GM23248 (cell line): ENCODE measurements at places on chromosomes 6 and 20. TPM values are rescaled to one million over a fixed set of nuclear protein-coding genes. Genes with fewer than 3 reads are reported as not detected.

The GHRH gene
- polyA plus RNA-seq, result not detected in 2 replicates

The DEFB124 gene
- polyA plus RNA-seq, result not detected in 2 replicates

The SSTR4 gene
- polyA plus RNA-seq, result not detected in 2 replicates

The TAGAP gene
- polyA plus RNA-seq, result not detected in 2 replicates

The OR11A1 gene
- not detected in 2 replicates for polyA plus RNA-seq

The MRAP2 gene
- polyA plus RNA-seq, result 0.96 and 1.1 TPM in 2 replicates

DNA sequence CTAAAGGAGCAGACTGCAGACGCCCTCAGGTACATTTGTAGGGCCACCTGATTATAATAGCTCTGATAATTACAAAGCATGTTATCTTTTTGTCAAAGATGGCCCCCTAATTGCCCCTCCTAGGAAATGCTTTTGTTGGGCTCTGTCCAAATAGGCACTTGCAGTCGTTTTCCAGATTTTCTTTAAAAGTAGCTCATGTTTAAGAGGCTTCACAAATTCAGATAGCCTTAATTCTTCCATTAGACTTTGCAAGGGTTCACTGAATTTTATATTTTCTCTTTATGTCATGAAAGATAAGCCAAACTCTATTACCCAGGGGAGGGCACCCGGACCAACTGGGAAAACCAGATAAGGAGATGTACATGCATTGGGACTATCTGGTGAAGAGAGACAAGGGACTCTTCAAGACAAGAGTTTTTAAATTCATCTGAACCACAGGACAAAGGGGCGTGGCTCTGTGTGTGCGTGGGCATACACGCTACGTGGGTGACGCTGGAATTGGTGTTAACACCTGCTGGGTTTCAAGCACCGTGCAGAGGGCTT is 95.6 kb downstream of the TOX2 start:
- no peak for DNase-seq

DNA sequence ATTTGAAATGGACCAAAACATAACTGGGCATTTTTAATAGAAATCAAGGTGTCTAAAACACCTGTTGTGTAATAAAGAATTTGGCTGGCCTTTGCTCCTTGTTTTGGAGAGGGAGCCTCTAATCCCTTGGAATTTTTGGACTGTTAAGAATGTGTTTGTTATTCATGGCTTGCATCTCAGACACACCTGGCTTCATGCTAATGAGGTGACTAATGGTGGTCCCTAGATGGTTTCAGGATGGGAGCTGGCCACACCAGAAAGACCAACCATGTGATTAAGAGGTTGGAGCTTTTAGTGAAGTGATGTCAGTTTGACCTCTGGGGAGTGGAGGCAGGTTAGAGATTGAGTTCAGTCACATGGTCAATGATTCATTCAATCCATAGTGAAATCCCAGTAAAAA is 328.4 kb downstream of the DHX35 start:
- DNase-seq, result no peak

GRCh38 chr6:144315981-144316861 is 31.1 kb downstream of the UTRN start:
- DNase-seq, result no peak

- DNase-seq, result no peak
These were observed 3.8 kb upstream of the CSNK2A1 start for GRCh38 chr20:547394-547793.

DNA sequence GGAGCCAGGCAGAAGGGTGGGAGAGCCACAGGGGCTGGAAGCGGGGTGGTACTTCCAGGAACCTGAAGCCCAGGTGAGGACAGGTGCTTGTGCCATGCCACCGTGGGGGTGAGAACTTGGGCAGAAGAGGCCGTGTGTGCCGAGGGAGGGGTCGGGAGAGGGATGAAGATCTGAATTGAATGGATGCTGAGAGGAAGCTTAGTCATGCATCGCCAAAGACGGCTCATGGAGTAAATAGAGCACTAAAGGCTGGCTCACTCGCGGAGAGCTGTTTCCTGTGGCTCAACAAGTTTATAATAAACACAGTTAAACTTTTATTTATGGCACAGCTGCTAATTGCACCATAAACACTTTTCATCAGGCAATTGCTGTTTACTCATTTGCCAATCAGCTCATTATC is 21.7 kb upstream of the MYT1 start:
- no peak for DNase-seq

GRCh38 chr20:45630371-45630770 is 713 bp downstream of the WFDC9 start:
- DNase-seq, result peak; percentile 71

GRCh38 chr6:84421031-84421430 is 193.6 kb upstream of the CEP162 start:
- no peak for DNase-seq

DNA sequence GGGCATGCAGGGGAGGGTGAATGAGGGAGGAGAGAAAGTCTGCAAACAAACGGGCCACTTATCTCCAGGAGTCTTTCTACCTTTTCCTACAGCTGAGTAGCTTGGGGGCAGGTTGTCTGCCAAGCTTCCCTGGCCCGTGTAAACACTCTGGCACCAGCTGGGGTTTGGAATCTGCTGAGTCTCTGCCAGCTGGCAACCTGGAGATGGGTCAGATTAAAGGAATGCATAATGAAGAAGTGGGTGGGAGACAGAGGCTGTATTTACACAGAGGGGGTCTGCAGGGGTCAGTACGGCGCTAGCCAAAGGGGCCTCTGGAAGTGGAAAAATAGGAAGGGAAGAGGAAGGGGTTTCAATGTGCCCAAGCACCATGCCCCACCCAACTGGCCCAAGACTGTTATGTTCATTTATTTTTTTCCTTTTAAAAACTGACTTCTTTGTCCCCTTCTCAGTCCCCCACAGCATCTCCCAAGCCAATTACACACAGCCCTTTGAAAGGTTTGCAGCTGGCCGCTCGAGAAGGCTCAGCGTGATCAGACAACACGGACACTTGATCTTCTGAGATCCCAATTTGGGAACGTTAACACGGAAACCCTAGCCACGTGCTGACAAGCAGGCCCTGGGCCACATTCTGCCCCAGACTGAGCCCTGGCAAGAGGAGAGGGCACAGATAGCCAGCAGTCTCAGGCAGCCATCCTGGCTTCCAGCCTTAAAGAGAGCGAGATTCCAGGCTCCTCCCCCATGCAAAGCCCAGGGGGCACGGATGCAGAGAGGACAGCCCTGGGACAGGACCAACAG is 25.2 kb downstream of the TRAM2 start:
- peak; percentile 86 for DNase-seq

DNA sequence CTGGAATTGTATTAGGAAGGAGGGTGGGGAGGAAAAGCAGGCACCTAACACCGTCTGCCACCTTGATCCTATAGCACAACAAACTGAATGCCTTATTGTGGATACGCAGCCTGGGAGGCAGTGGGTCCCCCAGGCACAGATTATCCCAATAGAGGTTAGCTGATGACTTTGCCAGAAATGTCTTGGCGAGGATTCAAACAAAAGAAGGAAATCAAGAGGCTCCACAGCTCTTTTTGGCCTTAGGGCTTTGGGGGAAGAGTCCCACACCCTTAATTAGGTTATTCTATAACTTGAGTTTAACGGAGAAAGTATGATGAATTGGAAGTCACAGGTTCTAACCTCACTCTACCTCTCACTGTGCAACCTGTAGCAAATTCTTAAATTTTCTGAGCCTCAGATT is 102.0 kb downstream of the MRPL14 start:
- DNase-seq, result no peak

DNA sequence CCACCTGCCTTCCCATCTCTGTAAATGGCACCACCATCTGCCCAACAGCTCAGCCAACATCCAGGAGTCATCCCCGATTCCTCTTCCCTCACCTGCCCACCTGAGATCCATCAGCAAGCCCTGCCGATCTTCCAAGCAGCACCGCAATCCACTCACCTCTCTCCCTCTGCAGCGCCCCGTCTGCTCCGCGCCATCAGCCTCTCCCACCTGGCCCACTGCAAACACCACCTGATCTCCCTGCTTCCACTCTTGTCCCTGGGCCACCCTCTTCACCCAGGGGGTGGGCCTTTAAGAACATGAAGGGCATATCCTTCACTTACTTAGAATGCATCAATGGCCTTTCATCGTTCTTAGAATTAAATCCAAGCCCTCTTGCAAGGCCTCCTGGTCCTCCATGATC is 457.3 kb upstream of the SULF2 start:
- no peak for DNase-seq

GRCh38 chr20:61445741-61446140 is 193.7 kb downstream of the CDH4 start:
- DNase-seq, result no peak

GRCh38 chr6:36821581-36822335 is 17.5 kb downstream of the CPNE5 start:
- DNase-seq, result no peak

GRCh38 chr6:3376064-3376463 is 80.8 kb downstream of the SLC22A23 start:
- no peak for DNase-seq

- peak; percentile 1 for DNase-seq
These were observed 55.0 kb upstream of the PCSK2 start for GRCh38 chr20:17171746-17172280.

DNA sequence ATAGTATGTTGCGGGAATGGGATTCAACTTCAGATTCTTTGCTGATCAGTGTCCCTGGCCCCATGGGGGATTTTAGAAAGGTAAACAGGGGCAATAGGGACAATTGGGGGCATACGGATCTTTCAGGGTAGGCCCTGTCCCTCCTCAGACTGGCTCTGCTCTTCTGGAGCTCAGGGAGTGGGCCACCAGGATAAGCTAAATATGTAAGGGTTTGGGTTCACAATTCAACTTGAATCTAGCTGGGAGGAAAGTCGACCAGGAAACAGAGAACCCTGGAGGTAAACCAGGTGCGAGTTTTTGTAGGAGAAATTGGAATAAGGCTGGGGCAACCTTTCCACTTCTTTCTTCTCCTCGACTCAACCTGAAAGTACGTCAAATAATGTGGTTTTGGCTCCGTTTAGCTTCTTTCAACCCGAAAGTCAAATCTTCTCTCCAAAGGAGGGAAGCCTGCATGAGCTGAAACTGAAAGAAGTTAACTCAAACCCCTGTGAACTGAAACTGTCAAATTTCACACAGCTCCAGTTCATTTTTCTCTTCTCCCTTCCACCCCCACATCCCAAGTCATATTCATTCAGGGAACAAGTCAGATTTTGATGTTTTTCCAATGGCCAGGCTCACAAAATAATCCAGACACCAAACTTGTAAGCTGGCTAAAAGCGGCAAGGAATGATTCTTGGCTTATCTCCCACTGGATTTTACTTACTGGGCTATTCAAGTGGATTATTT is 278.2 kb downstream of the CLIC5 start:
- no peak for DNase-seq

DNA sequence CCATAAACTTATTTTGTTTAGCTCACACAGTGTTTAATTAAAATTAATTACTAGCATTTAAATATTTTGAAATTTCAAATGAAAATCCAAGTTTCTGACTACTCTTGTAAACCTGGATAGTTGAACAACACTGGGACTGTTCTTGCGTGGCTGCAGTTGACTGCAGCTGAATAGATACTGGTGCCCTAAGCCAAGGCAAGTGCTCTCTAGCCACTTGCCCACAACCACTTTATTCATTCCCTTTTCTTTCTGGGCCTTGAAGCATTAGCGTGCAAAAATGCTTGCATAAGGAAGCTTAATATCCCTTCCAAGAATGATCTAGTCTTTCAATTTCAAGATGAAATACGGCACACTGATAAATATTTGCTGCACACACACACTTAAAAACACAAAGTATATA is 676.0 kb upstream of the MARCKS start:
- no peak for DNase-seq

- DNase-seq, result peak; percentile 34
These were observed 222.0 kb upstream of the SYNCRIP start for GRCh38 chr6:85864453-85865401.

- no peak for DNase-seq
These were observed 2.5 kb downstream of the OVOL2 start for GRCh38 chr20:18055261-18055660.
